ENCODE measurements at places on chromosomes 5 and 9.

DNA sequence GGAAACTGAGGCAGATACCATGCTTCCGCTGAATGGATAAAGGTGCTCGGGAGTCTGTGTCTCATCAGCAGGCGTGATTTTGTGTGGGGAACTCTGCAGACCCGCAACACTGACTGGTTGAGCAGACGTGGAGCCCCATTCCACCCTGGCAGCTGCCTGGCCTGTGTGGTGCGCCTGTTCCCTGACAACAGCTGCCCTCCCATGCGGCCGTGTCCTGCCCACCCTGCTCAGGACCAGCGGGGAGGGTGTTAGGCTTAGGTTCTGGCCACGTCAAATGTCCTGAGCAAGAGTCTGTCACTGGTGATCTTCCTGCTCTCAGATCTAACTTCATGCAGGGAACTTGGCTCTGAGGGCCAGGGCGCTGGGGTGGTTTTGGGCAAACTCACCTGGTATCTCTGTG is 417.7 kb upstream of the IRX4 start:
- DNase-seq = no peak

DNA sequence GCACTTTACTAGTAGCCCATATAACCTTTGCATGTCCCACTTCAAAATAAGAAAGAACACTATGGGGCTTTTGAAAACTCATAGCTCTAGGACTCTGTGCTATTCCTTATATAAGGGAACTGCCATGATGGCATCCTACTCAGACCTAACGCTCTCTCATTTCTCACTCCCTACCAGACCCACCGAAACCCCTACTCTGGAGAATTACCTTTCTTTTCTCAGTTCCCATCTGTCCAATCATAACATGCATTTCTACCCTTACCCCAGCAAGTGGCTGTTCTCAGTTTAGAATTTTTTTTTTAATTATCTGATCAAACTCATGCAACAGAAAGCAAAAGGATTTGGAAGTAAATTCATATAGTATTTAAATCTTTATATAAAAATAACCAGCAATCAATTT is 27.3 kb downstream of the CARNMT1 start:
- no peak for DNase-seq

GRCh38 chr9:18208166-18209059 is 265.5 kb upstream of the ADAMTSL1 start:
- no peak for DNase-seq

- no peak for DNase-seq
Measured at GRCh38 chr9:23551311-23551721, 274.7 kb downstream of the ELAVL2 start.

GRCh38 chr9:16026886-16027285 is 474.0 kb downstream of the CCDC171 start:
- DNase-seq = no peak

GRCh38 chr9:91676046-91676445 is 252.4 kb upstream of the NFIL3 start:
- DNase-seq = no peak

DNA sequence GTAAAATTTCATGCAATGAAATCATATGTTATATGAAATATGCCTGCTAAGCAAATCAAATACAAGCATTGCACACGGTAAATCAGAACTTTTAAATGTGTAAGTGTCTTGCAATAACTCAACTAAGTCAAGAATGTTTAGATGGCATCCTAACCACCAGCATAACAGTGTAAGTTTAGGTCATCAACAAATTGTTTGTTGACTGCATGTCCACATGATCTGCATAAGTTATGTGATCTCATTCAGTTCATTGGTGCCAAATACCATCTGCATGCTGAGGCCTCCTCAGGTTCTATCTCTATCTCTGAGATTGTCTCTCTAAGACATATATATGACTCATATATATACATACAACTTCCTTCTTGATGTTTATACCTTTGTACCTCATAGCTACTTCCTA is 159.6 kb upstream of the STK32A start:
- no peak for DNase-seq

DNA sequence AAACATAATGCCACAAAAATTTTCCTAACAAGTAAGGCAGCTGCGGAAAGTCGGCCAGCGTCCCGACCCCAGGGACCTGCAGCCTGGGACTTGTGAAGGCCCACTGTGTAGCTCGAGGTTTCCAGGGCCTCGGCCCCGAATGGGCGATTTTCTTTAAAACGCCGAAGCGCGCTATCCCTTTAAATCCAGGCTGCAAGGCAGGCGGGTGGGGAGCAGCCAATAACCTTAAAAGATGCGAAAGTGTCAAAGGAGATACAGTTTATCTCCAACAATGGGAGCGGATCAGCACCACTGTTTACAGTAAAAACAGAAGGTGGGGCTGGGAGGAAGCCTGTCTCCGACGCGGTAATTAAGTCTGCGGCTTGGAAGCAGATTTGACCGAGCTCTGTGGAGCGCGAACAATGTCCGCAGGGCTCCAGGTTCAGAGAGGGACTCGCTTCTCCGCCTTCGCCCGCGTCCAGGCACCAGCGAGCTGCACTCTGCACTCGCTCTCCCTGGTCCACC is 1.7 kb upstream of the ZSWIM6 start:
- DNase-seq = no peak

DNA sequence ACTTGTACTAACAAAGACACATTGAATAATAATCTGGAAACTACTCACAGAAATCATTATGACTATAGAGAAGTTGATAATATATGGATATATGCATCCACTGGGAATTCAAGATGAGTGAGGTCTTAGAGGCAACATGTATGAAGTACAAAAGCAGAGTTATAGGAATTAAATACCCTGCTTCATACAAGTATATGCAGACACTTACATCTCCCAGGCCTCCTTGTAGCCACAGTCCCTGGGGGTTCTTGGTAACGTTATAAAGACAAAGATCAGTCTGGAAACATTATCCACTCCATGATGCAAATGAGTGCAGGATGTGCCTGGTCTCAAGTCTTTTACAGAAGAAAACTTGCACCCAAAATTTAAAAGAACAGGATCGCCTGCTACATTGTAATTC is 92.4 kb upstream of the ANXA1 start:
- no peak for DNase-seq

DNA sequence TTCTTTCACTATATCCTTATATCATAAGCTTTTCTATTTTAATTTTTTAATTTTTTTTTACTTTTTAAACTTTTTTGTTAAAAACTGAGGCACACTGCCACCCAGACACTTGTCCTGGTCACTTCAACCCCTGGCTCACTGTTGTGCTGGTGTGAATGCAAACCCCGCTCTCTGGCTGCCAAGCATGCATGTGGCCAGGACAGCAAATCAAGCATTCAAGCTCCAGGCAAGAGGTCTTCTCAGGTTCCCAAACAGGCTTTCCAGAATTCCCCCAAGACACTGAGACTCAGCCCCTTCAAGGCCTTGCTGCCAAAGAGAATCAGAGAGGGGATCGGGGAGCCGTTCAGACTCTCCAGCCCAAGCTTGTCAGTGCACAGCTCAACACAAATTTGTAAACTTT is 139.9 kb downstream of the FANCC start:
- DNase-seq = no peak

- no peak for DNase-seq
Measured at GRCh38 chr5:86749841-86750240, 132.1 kb downstream of the COX7C start.

DNA sequence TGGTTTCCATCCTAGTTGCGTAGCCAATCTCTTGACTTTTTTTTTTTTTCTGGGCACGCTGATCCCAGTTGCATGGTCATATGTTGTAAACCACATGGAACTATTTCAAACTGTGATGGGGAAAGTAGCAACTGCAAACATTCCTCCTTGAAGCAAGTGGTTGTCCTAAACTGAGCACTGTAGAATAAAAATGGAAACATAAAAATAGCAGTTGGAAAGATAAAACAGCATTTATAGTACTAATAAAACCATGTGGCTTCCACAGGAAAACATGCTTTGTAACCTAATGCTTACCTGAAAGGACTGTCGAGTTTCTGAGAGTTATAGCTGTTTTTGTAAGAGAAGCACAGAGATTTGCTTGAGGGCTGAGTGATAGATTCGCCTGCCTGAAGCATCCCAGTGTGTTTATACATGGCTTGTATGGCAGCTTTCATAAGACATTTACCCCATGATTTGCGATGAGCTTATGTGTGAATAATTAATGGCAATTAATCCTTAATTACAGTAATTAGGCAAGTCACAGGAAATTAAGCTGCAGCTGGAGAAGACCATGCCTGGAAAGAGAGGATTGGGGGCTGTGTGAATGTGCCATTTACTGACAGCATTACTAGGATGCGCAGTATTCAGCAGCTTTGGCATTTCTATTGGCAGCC is 136.5 kb downstream of the PBX3 start:
- DNase-seq = no peak

- DNase-seq = no peak
Measured at GRCh38 chr9:122318284-122318683, 52.5 kb upstream of the PTGS1 start.

- DNase-seq = no peak
Measured at GRCh38 chr5:57802131-57802530, 319.5 kb upstream of the ACTBL2 start.

DNA sequence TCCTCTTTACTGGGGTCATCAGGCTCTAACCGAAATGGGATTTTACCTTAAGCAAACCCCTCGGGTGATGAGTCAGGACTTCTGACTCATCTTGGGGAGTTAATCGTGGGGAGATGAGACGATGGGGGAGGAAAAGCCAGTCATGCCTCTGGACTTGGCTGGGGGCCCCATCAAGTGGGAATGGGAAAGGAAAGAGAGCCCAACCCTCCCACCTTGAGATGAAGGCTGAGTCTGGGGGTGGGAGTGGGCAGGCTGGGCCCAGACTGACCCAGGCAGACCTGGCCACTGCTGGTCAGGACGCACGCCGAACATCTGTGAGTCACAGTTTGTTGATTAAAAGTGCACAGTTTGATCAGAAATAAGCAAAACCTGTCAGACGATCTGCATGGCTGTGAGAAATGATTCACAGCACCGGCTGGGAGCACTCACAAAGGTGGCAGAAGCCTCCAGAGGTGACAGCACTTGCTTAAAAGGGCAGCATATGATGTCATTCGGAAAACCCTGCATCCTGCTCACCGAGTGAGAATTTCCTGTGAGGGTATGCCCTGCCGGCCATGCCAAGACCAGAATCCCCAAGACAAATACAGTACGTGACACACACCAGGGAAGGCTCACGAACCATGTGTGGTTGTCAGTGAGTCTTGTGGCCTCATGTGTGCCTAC is 50.0 kb upstream of the SLC25A51 start:
- no peak for DNase-seq

- no peak for DNase-seq
Measured at GRCh38 chr5:34608859-34609648, 47.1 kb upstream of the RAI14 start.

DNA sequence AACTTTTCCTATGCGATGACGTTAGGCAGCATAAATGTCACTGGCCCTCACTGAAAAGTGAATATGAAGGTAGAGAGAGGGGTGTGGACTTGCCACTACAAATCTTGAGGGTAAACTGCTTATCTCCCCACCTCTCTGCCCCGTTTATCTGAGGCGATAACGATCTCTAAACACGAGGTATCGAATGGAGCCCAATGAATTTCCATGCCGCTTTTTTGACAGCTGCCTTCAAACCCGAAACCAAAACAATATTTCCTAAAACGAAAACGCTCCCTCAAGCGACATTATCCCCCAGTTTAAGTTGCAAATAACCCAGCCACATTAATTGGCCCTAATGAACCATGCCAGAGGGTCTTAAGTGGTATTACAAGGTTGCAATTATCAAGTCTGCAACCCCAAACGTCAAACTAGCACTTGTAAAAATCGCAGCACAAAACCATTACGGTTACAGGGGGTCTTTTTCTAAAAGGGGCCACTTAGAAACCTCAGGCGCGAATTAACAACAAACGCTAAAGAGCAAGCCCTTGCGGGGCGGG is 1.4 kb downstream of the NR3C1 start:
- DNase-seq = no peak

DNA sequence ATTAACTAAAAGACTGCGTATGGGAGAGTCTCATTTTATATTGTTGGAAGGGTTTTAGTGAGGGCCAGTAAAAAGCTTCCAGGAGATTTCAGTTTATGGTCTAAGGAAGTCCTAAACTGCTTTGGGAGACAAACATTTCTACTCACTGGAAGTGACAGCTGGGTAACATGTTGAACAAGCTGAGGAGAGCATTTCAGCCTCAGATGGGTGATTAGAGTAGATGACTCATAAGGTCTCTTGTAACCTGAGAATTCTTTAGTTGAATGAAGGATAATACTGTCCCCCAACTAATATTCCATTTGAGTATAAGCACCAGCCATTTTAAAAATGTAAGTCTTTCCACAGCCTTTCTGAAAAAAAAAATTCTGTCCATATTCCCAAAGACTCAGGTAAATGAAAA is 218.0 kb upstream of the C9orf72 start:
- no peak for DNase-seq

DNA sequence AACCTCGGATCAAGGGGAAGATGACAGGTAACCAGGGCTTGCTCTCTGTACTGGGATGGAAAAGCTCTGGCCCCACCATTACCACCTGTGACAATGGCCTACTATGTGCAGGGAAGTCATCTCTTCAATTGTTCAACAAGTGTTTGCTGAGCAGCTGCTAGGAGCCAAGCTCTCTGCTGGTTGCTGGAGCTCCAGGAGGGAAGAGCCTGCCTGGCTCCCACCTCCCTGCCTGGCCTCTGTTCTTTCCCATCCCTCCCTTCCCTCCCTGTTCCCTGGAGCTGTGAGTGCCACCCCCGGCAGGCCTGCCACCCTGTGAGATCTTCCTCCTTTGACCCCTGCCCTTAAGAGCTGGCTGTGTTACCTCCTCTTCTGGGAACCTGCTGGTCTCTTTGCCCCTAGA is 59.7 kb upstream of the IER5L start:
- no peak for DNase-seq

DNA sequence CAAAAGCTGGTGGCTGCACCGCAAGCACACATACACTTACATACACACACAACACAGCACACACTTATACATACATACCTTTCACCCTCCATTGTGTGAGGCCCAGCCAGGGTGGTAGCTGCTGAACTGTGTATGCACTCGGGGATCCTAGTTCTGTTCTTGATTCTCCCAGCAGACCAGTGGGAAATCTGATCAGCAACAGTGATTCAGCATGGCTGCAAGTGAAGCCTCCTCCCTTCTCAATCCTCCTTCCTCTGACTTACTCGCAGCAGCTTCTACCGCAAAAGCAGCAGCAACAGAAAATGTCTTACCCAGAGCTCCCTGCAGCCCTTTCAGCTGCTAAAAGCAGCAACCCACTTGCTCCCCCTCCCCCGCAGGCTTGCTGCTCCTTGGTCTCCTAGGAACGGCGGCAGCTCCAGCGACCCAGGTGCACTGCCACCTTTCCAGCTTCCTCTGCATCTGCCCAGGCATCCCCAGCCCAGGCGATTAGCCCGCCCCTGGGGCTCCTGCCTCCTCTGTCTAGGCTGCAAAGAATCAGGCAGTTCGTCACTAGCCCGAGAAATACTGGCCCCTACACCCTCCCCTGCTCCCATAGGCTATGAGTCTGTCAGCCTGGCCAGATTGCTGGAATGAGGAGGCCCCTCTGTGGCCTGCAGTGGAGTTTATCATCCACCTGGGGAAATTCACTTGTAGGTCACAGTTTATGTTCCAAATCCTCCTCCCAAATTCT is at the start of gene KLHL3:
TSS of gene KLHL3 (minus strand) at position 535 of the 730 bp plus-strand sequence. CDS start at position 92, 443 bp downstream.
- no peak for DNase-seq

DNA sequence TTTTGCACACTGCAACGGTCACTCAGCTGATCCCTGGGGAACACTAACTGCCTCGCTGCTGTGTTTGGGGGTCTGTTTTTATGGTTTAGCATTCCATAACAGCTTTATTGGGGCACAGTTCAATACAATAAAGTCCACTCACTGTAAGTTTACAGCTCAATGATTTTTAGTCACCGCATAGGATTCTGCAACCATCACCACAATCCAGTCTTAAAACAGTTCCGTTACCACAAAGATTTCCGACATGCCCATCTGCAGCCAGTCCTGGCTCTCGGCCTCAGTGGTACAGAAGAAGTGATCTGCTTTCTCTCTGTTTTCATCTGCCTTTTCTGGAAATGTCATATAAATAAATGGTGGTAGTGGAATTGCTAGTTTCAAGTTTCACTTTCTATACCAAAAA is 23.6 kb downstream of the OR2V2 start:
- DNase-seq = no peak
